ENCODE measurements at places on chromosomes 6 and 20. TPM values are rescaled to one million over a fixed set of nuclear protein-coding genes. Genes with fewer than 3 reads are reported as not detected.

DNA sequence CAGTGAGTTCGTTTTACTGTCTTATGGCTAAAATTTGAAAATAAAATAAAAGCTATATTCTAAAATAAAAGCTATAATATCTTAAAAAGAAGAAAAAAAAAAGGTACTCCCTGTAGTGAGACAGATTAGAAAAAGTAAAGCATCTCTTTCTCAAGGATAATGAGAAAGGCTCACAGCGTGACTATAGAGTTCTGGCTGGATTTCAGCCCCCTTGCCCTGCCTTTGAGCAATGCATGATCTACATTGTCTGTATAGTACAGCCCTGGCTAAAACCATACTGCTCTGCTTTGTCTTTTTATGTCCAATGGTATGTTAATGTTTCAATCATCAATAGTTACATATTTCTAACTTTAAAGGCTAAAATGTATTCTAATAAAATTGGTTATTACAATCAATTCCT is 91.2 kb downstream of the PRSS35 start:
- no peak overlapping the region for H3K4me3 ChIP-seq
- no peaks in the 10 kb centered on the region for H3K4me1 ChIP-seq
- H3K27ac ChIP-seq = no peak overlapping the region
- no peak for DNase-seq
- H3K27me3 ChIP-seq = no peaks in the 10 kb centered on the region

DNA sequence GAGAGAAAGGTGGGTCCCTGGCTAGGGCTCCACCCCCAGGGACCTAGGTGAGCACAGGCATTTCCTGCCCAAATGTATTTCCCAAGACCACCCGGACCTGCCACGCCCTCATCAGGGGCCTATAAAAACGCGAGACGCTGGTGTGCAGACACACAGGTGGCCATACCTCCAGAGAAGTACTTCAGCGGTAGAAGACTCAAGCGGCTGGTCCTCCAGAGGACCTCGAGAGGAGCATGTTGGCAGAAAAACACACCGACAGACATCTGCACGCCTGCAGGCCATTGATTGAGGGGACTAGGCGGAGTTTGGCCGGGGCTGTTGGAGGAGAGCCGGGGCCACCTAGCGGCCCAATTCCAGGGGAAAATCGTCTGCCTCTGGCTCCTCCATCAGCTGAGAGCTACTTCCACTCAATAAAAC is 695.8 kb upstream of the MMS22L start:
- no peak overlapping the region for H3K4me3 ChIP-seq
- DNase-seq = peak; percentile 41
- no peak overlapping the region for H3K27ac ChIP-seq

- H3K36me3 ChIP-seq = no peaks in the 10 kb centered on the region
- H3K4me1 ChIP-seq = no peaks in the 10 kb centered on the region
- H3K27ac ChIP-seq = no peak overlapping the region
- H3K4me3 ChIP-seq = no peak overlapping the region
- no peak for DNase-seq
Observed at GRCh38 chr6:164889980-164890379, 419.4 kb downstream of the C6orf118 start.

SLC12A5 gene
- total RNA-seq = 0.51 TPM

SLC22A23 gene
- total RNA-seq = 22.2 TPM

GRCh38 chr6:159106627-159107241 is 61.9 kb upstream of the TAGAP start:
- no peak overlapping the region for H3K4me3 ChIP-seq
- peak overlapping the region; percentile 87 for H3K27ac ChIP-seq
- H3K4me1 ChIP-seq = peaks cover 74% of the 10 kb centered on the region
- H3K36me3 ChIP-seq = no peaks in the 10 kb centered on the region
- no peaks in the 10 kb centered on the region for H3K27me3 ChIP-seq
- peak; percentile 90 for DNase-seq

DNA sequence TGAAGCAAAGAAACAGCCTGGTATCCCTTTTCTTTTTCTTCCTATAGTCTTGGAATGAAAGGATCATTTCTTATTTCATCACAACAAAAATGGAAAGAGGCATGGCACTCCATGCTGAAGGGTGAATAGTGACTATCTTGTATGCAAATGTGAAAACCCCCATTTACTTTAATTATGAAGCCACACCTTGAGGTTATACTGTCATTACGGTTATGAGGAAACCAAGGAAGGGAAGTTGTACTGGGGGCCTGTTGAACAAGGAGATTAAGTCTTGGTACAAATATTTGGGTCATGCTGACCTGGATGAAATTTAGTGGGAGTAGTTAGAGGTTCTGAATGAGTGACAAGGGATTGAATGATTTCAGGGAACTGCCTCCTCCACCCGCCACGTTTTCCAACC is 8.7 kb upstream of the STXBP5 start:
- no peaks in the 10 kb centered on the region for H3K27me3 ChIP-seq
- H3K27ac ChIP-seq = no peak overlapping the region
- no peak overlapping the region for H3K4me3 ChIP-seq
- H3K4me1 ChIP-seq = no peaks in the 10 kb centered on the region
- no peak for DNase-seq

SCRT2 gene
- total RNA-seq = not detected

FNDC11 gene
- total RNA-seq = 1.2 TPM

ATP6V1G2 gene
- total RNA-seq = 3.7 TPM

GRCh38 chr6:25130518-25130917 is 148.7 kb upstream of the CARMIL1 start:
- H3K27me3 ChIP-seq = no peaks in the 10 kb centered on the region
- DNase-seq = no peak
- peak overlapping the region; percentile 9 for H3K27ac ChIP-seq
- no peak overlapping the region for H3K4me3 ChIP-seq

- peaks cover 100% of the 10 kb centered on the region for H3K27me3 ChIP-seq
- H3K36me3 ChIP-seq = no peaks in the 10 kb centered on the region
- H3K4me1 ChIP-seq = peaks cover 30% of the 10 kb centered on the region
- peak overlapping the region; percentile 84 for H3K27ac ChIP-seq
- DNase-seq = no peak
- peak overlapping the region; percentile 30 for H3K4me3 ChIP-seq
Observed at GRCh38 chr6:6002848-6003620, 3.7 kb downstream of the NRN1 start.

Data from spleen (tissue), 13 donors.